Breast epithelium (tissue), 4 donors: ENCODE measurements at places on chromosomes 2 and 18. TPM values are rescaled to one million over a fixed set of nuclear protein-coding genes. Genes with fewer than 3 reads are reported as not detected.

GRCh38 chr2:30643674-30644073 is 163.6 kb downstream of the CAPN13 start:
- no peaks in the 10 kb centered on the region for H3K36me3 ChIP-seq
- H3K4me1 ChIP-seq = no peaks in the 10 kb centered on the region
- no peak for DNase-seq
- no peaks in the 10 kb centered on the region for H3K27me3 ChIP-seq

DNA sequence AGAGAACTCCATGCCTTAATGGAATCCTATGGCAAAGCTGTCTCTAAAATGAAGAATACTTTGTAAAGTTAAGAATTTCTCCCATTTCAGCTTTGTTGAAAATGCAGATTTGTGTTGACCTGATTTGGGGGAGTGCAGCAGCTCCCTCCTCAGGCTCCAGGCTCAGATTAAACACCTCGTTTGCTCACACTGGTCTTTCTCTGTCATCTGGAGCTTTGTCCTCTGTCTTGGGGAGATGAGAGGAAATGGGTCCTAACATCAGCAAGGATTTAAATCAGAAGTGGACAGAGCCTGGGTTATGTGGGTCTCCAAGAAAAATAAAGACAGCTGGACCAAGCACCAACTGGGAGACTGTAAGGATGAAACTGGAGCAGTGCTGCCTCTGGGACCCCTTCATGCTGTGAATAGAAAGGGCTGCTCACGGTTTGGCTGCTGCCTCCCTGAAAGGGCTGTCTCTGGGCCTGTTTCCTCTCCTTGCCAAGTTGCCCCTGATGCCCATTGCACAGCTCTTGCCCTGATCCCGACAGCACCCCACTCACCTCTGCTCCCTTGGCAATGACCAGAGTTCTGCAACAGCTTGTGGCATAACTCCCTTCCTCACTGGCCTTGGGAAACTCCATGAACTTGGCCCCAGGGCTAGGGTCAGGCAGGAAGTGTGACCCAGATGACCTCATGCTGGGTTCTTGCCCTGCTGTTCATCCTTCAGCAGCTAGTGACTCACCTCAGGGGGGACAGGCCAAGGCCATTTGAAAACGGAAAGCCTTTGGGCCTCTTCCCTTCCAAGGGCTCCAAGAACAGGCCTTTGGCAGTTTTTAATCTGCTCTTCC is 197.2 kb downstream of the CYP26B1 start:
- no peaks in the 10 kb centered on the region for H3K36me3 ChIP-seq
- H3K27me3 ChIP-seq = no peaks in the 10 kb centered on the region
- no peak for DNase-seq
- no peak overlapping the region for H3K4me3 ChIP-seq
- peaks cover 5% of the 10 kb centered on the region for H3K4me1 ChIP-seq
- H3K27ac ChIP-seq = no peak overlapping the region

DNA sequence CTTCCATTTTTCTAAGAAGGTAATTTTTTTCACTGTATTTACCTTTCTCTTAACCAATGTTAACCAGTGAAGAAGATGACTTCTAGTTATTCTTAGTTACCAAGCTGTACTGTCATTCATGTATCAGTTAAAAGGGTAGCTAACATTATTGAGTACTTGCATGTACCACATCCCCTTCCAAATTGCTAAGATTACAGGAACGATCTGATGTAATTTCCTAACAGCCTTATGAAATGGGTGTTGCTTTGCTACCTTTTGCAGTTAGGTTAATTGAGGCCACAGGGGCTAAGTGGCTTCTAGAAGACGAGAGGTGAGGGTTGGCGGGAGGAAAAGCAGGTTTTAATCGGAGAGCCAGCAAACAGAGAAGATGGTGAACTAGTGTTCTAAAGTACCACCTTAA is 1.8 kb upstream of the SULT6B1 start:
- peak overlapping the region; percentile 61 for H3K27ac ChIP-seq
- H3K4me3 ChIP-seq = no peak overlapping the region

Gene POTEC
- not detected for total RNA-seq

Gene SNED1
- total RNA-seq = 46.9 TPM
